Renal cortex interstitium (tissue), 15 donors: ENCODE measurements at places on chromosomes 1 and 21. TPM values are rescaled to one million over a fixed set of nuclear protein-coding genes. Genes with fewer than 3 reads are reported as not detected.

Gene CD164L2
- polyA plus RNA-seq, result 0.47 TPM

Gene PTPN22
- 0.25 TPM for polyA plus RNA-seq

Gene EDN2
- 3.2 TPM for polyA plus RNA-seq

Gene AMY1C
- not detected for polyA plus RNA-seq

Gene SYPL2
- polyA plus RNA-seq, result 8.6 TPM

Gene ACBD3
- 54.5 TPM for polyA plus RNA-seq

Gene DIRAS3
- 2.4 TPM for polyA plus RNA-seq

Gene TRAF3IP3
- 1.9 TPM for polyA plus RNA-seq

Gene DIO1
- 5.1 TPM for polyA plus RNA-seq

Gene ADAMTS1
- polyA plus RNA-seq, result 94.8 TPM

DNA sequence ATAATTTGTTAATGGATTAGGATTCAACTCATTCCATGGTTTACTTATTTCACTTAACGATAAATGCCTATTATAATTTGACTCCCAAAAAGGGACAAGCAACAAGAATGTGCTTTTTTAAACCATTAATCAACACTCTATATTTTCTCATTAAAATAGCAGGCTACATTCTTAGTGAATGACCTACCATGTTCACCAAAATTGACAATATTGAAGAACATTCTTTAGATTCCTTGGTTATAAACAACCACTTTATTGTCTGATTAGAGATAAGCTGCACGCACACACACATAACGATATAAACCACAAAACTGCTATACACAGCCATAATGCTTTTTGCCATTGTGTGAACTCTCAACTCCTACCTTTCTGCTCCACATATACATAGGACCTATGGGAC, 75.4 kb upstream of the LRRC7 start:
- no peak for DNase-seq

GRCh38 chr1:61585714-61586113, 139.2 kb downstream of the TM2D1 start:
- no peak for DNase-seq

DNA sequence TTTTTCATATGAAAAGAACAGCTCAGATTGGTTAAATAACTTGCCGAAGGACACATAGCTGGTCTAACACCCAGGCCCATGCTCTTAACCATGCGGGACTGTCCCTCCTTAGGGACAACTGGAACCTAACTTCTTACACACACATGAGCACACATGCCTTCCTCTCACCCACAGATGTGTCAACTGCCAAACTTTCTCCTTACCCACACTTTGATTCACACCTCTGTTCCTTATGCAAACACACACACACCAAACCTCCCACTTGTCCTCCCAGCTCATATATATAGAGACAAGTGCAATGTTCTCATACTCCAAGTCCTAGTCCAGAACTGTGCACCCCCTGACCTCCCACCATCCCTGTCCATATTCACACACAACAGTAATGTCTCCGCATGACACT, 4.3 kb downstream of the RAB25 start:
- DNase-seq, result no peak

GRCh38 chr1:47554901-47555300, 117.1 kb downstream of the FOXD2 start:
- no peak for DNase-seq

- no peak for DNase-seq
These were observed 32.1 kb downstream of the FAM151A start for GRCh38 chr1:54591127-54591756.

GRCh38 chr1:20322081-20322824, 31.6 kb downstream of the VWA5B1 start:
- no peak for DNase-seq

DNA sequence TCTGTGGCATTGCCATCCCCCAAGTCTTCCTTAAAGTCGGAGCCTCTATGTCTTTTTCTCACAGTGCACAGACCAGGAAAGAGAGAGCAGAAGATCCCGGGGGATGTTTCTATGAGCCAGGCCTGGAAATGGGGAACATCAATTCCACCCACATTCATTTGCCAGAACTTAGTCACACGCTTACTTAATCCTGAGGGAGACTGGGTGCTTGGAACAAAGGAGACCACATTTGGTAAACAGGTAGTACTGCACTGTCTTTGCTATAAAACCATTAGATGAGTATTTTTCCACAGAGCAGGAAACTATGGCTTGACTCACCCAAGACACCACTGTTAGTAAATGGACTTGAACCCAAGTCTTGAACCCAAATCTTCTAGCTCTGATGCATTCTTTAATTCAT, 60.7 kb upstream of the CTTNBP2NL start:
- no peak for DNase-seq

DNA sequence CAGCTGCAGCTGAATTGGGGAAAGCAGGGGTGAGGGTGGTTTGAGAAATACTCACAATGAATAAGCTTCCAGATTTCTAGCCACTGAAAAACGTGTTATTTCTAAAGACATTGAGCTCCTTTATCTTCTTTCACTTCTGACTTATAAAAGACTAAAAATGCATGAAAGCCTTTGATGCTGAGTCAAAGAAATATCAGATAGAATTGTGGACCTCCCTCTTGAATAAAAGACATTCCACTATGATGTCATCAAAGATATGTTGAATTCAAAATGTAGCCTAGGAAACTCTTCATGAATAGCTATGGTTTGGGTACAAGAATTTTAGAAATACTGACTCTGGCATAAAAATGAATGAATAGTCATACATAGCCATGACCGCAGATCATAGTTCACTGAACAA, 44.7 kb upstream of the COL24A1 start:
- DNase-seq, result no peak

- DNase-seq, result no peak
These were observed 874.8 kb downstream of the AMY1C start for GRCh38 chr1:104624538-104624937.

DNA sequence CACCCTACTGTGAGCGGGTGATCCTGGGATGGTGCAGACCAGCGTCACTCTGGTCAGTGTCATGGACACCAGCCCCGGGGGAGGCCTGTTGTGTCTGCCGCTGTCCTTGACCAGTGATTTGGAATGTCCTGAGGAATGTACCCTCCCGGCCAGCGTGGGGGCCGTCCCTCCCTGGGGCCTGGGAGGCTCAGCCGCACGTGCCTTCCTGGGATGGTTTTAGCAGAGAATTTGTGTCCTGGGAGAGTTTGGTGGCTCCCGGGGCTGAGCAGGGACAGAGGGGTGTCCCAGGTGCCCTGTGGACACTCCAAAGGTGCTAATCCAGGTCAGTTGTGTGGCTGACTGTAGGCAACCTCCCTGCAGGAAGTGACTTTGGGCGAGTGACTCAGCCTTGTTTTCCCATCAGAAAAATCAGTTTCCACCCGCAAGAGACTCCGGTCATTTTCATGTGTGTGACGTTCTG, 6.2 kb downstream of the ARHGEF16 start:
- no peak for DNase-seq

- DNase-seq, result no peak
These were observed 13.5 kb downstream of the MOV10 start for GRCh38 chr1:112687785-112688496.

DNA sequence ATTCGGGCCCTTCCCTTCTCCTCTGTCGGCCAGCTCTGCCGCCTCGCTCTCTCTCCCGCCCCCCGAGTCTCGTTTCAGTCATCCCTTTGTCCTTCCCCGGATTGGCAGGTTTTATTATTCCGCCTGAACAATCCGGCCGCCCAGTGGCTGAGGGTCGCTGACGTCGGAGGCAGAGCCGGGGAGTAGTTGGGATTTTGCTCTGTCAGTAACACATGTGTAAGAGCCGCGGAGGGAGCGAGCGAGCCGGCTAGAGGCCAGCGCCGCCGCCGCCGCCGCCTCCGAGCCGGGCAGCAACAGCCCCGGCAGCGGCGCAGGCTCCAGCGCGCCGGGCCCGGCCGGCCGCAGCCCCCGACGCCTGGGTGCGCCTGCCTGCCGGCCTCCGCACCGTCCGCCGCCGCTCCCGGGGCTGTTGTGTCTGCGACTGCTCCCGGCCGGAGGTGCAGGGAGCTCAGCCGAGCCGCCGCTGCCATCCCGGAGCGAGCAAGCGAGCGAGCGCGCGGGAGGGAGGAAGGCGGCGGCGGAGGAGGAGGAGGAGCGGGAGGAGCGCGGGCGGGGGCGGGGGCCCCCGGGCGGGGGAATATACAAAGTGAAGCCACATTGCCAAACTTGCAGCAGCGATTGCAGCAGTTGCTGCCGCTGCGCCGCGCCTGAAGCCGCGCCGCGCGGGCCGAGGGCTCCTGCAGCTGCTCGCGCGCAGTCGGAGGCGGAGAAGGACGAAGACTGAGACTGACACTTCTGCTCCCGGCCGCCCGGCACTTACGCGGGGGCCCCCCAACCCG, at the start of gene LMO4:
TSS of gene LMO4 (plus strand) at position 609 of the 779 bp plus-strand sequence. CDS start 3,136 bp downstream, outside the sequence.
- DNase-seq, result peak; percentile 98

- no peak for DNase-seq
These were observed 21.1 kb downstream of the NCF2 start for GRCh38 chr1:183569141-183569540.

DNA sequence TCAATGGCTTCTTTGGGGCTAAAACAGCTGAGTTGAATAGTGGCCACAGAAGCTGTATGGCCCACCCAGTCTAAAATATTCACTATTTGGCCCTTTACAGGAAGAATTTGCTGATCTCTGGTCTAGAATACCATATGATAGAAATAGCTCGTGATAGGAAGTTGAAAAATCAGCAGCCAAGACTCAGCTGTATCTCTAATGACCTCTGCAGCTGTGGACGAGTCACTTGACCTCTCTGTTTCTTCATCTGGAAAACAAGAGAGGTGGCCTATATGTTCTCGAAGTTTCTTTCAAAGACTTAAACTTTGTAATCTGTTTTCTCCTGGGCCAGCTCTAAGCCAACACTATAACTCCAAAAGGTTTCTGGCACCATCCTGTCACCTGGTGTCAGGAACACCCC, 129.2 kb downstream of the ZBTB18 start:
- no peak for DNase-seq

- DNase-seq, result peak; percentile 87
These were observed 14.8 kb upstream of the WASF2 start for GRCh38 chr1:27504588-27505419.

GRCh38 chr1:63004868-63005267, 220.9 kb downstream of the ATG4C start:
- DNase-seq, result no peak

DNA sequence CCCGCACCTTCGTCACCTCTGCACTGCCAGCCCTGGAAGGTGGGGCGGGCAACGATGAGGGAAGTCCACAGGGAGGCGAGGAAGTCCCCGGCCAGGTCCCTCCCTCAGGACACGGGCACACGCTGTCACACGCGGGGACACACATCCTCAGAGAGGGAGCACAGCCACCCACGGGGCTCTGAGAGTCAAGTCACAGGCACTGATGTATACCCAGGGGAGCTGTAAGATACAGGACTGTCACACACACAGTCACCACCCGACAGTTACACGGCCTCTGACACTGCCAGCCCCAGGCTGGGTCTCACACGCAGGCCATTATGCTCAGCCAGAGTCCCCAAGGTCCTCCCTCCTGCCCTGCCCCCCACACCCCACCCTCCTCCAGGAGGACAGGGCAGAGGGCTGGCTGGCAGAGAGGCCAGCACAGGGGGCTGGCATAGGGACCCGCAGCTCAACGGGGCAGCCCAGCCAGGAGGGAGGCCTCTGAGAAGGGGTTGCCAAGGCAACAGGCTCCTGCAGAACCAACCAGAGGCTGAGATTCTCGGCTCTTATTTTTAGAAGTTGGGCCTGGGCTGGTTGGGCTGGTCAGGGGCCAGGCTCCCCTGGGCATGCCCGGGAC, 17.7 kb upstream of the ADGRB2 start:
- no peak for DNase-seq
